ENCODE measurements at places on chromosomes 6 and 20.

DNA sequence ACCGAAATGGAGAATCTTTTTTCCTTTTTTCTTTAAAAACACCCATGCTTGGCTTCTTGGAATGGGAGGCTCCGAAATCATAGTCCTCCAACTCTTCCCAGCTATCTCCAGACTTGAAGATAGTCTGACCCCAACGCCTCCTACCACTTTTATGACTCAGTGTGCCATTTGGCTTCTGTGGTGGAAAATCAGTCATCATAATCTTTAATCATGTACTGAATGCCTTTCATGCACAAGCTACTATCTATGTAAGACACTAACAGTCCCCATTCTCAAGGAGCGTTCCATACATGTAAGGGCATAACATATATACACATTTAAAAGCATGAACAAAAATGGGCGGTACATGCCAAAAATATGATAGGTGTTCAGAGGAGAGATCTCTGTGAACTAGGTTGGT is 44.1 kb downstream of the TMEM14B start:
- DNase-seq: no peak

DNA sequence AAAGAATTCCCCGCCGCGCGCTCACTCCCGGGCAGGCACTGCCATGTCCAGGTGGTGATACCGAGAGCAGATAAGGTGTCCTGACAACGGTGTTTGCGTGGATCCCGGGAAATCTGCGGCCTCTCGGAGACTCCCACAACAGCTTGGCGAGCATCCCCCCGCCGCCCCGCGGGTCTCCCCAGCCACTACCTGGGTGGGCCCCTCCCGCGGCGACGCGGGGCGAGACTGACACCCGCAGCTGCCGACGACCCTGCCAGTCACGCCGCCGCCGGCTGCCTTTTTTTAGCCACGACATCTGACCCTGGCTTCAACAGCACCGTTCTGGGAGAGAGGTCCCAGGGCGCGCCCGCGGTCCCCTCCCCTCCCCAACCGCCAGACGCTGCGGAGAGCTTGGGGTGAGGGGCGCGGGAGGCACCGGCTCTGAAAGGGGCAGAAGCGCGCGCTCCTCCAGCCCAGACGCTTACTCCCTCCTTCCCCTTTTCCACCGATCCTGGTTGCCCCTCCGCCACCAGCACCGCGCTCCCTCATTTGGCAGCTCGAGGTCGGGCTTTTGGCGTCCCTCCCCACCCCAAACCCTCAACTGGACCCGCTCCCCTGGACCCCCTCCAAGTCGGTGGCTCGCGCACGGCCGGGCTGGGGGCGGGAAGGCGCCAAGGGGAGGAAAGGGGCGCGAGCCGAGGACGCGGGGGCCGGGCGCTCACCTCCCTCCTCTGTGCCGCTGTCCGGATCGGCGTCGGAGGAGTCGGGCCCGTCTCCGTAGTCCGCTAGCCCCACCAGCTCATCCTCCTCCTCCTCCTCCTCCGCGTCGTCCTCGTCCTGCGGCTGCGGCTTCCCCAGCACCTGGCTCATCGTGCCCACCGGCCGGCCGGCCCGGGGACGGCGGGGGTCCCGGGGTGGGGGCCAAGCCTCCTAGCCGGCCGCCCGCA is 665 bp downstream of the RRAGD start:
- DNase-seq: no peak

- no peak for DNase-seq
Measured at GRCh38 chr20:19605786-19606485, 152.1 kb upstream of the RIN2 start.

DNA sequence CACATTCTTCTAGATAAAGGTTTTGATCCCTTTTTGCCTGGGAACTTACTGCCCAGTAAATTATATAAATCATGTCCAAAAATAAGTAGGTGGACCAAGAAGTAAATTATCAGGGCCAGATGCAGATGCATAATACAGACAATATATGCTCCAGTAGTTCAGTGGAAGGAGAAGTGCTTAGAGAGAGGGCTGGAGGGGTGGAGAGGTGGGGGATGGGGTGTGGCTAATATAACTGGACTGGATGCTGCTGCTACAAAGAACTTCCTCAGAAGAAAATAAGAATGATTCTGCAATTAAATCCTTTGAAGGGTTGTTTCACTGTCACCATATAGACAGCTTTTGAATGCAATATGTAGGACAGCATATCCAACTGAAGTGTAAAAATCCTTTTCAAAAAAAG is 14.8 kb upstream of the TFAP2D start:
- no peak for DNase-seq

GRCh38 chr20:40667503-40667902 is 21.5 kb downstream of the MAFB start:
- no peak for DNase-seq

Measured in HCT116 (cell line).